ENCODE measurements at places on chromosomes 6 and 20. TPM values are rescaled to one million over a fixed set of nuclear protein-coding genes. Genes with fewer than 3 reads are reported as not detected.
A peak's percentile ranks its signal among the peaks of the same experiment; 100 is the strongest.

- no peak for DNase-seq
Measured at GRCh38 chr6:108799791-108800190, 48.4 kb upstream of the ARMC2 start.

DNA sequence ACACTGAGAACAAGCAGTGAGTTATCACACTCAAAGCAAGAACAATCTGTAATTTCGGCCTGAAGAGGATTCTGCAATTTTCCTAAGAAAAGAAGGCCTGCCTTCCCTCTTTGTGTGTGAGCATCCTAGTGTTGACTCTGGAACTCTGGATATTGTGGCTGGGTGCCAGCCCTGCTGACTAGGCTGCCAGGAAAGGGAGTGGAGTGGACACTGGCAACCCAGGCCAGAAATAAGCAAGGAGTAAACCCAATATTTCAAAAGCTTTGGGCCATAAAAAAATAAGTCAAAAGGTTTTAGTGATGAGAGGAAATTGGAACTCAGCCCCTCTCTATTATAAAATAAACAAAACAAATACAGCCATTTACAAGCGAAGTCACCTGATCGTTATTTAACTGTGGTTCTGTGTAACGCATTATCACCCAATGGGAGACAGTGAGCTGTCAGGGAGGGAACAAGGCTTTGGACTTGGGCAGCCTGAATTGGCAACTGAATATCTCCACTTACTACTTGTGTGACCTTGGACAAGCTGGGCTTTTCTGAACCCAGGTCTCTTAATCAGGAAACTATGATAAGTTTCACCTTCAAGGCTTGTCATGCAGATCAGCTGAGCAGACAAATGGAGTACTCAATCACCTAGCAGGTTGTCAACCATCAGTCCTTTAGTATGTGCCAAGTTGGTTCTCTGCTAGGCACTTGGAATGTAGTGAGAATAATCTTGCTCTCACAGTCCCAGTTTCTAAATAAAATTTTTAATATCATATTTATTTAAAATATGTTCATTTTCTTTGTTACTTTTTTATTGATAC lies 196.2 kb downstream of the PAX1 start:
- no peak for DNase-seq

The RAB44 gene
- 0.14 TPM for total RNA-seq

- no peak for DNase-seq
Measured at GRCh38 chr20:59042151-59042795, at the start of gene PRELID3B. PRELID3B (minus strand) TSS chr20:59042786; CDS start chr20:59042730, 56 bp downstream.

DNA sequence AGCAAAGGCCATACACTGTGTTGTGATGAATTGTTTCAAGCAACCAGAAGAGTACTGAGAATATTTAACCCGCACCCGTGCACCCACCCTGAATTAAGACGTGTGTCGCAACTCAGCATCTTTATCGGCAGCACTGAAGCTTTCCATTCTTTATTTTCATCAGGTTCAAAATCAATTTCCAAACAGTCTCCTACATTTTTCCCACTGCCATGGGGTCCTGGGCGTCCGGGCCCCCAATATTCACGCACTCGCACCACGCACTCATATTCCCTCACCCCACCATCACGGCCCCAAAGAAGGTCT lies 1.8 kb downstream of the LTB start:
- DNase-seq = no peak

The AFDN gene
- total RNA-seq = 102 TPM

DNA sequence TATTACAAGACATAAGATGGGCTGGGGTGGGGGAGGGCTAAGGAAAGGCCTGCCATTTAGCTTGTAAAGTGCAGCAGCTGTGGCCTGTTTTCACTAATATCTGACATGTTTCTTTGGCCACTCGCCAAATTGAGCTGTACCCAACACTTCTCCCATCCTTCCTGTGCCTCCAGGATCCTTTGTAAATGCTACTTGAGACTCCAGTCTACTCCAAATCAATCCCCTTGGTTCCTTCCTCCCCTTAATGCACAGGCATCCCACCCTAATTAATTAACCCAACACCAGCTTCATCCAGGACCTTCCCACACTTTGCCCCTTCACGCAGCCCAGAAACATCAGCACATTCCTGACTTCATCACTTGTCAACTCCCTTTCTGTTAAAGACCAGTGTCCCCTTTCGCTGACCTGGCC lies 55.0 kb upstream of the TCF21 start:
- DNase-seq = no peak

- no peak for DNase-seq
Measured at GRCh38 chr6:160039441-160039840, 70.6 kb downstream of the IGF2R start.

DNA sequence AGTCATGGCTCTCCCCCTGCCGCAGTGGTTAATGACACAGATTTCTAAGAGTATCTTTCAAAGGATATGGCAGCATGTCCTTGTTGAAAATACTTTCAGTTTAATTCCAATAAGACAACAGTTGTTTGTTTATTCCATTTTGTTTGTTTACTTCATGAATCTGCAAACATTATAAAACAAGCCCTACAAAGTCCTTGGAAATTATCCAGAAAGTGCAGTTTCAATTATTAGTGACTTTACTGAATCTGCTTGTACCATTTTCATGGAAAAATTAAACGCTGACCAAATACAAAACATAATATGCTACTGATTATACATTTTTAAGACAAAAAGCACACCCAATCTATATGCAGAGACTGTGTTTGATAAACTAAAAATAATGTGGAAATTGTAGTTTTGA lies 3.3 kb downstream of the HEY2 start:
- no peak for DNase-seq

DNA sequence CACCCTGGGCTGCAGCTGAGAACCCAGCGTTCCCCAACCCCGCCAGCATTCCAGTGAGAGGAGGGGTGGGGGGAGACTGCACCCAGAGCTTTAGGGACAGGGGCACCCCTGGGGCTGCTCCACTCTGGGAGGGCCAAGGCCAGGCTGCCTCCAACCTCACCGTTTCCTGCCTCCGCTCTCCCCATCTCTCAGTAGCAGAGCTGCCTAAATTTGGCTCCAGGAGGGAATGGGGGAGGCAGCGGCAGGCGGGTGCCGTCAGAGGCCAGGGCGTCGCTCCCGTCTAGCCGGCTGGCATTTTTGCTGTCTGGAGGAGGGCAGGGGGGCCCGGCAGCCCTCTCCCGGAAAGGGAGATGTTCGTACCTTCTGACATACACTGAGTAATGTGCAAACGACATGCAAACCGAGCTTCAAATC lies 46.6 kb downstream of the NOL4L start:
- DNase-seq = no peak

DNA sequence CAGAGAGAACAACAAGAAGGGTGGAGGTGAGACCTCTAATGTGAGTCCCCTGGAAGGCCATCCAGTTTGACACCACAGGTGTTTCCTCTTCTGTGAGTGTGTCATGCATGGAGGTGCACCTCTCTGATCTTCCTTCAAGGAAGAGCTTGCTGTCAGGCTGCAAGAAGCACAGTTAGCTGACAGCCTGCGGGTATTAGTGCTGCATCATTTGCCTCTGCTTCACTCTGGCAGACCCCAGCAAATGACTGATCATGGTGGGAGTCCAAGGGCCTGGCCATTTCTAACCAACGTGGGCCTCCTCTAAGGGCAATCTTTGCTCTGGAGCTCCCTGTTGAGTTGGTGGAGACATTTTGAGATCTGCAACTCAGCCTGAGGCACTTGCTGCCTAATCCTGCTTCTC lies 206.3 kb downstream of the EPHA7 start:
- DNase-seq = no peak

GRCh38 chr6:41546866-41547798 lies 951 bp downstream of the FOXP4 start:
- peak; percentile 26 for DNase-seq

The TREML2 gene
- not detected for total RNA-seq

GRCh38 chr20:34997131-34997561 lies 41.5 kb downstream of the MYH7B start:
- no peak for DNase-seq

DNA sequence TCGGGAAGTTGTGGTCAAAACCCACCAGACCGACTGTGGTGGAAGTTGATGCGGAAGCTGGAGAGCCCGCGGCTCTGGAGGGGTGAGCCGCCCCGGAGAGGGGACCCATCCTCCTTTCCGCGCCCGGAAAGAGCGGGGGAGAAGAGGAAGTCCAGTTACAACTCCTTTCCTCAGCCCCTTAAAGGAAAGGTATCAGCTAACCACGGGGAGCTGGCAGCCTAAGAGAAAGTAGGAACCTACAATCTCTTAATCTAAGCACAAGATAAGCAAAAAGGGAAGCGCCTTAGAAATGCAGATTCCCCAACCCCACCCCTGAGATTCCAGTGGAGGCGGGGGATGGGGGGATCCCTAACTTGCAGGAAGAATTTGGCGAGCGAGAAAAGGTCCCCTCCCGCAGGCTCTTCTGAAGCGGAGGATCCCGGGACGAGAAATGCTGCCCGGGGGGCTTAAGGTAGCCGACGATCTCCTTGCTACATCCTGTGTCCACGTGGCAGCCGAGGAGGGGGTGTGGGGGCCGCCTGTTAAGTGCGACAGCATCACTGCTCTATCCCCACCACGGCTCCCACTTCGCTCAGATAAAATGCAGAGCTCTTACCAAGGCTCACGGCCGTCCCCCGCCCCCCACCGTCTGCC lies 87.5 kb downstream of the ZFP64 start:
- peak; percentile 13 for DNase-seq

GRCh38 chr6:108435391-108435790 lies 125.3 kb upstream of the FOXO3 start:
- DNase-seq = no peak

The APMAP gene
- 110 TPM for total RNA-seq

GRCh38 chr6:170522565-170523183 lies 30.4 kb downstream of the PSMB1 start:
- no peak for DNase-seq

DNA sequence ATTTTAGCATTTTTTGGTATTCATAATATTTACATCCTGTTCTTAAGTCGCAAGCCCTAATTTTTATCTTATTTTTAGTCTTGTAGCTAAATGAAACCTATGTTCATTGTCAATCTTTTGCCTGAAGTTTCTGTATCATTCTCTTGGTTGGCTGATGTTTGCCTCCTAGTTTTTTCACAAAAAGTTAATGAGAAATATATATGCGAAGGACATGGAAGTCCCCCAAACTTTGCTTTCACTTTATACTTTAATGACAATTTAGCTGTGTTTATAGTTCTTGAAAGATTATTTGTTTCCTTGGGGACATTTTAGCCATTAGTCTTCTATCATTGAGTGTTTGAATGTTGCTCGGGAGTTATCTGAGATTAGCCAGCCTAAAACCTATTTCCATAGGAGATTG lies 118.2 kb downstream of the COL19A1 start:
- DNase-seq = no peak

- no peak for DNase-seq
Measured at GRCh38 chr20:20551409-20551808, 161.0 kb downstream of the RALGAPA2 start.

DNA sequence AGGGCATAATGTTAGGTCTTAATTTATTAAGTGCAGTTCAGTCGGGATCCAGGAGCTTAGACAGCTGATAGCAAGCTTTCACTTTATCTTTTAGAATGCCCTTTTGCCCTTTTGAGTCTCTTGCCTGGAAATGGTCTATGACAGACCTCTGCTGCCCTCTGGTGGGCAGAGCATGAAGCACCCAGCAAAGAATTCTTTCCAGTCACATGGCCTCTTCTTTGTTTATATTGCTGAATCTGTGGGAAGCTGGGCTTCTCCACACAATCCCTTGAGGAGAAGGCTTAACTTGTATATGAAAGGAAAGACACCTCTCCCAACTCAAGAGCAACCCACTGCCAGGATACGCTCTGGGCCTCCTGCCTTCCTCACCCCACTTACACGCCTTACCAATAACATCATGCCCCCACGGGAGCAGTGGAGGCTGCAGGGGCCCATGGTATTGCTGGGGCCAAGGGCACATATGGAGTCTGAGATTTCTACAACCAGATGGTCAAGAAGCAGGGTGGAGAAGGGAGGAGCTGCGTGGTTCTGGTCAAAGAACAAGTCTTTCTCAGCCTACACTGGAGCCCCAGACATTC lies 20.4 kb downstream of the WFDC3 start:
- peak; percentile 45 for DNase-seq

DNA sequence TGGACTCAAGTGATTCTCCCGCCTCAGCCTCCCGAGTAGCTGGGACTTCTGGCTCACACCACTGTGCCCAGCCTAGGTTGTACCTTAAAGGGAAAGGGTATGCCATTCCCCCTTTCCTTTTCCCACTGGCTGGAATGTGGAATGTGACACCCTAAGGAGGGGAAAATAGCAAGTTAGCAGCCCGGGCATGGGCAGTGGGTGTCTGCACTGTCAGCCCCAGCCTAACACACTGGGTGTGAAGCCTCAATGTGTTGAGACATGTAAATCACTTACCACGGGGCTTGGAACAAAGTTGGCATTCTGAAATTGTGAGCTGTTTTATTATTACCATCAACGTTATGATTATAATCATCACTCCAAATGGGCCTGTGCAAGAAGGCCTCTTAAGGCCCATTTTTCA lies 80.8 kb upstream of the PTPN1 start:
- DNase-seq = no peak

GRCh38 chr6:170006900-170007467 lies 255.6 kb downstream of the ERMARD start:
- no peak for DNase-seq

- peak; percentile 90 for DNase-seq
Measured at GRCh38 chr20:58645412-58645968, 5.6 kb upstream of the STX16 start.

- DNase-seq = peak; percentile 54
Measured at GRCh38 chr6:45923831-45924391, 91.7 kb downstream of the CLIC5 start.

GRCh38 chr6:28893172-28893799 lies 30.5 kb downstream of the TRIM27 start:
- no peak for DNase-seq

DNA sequence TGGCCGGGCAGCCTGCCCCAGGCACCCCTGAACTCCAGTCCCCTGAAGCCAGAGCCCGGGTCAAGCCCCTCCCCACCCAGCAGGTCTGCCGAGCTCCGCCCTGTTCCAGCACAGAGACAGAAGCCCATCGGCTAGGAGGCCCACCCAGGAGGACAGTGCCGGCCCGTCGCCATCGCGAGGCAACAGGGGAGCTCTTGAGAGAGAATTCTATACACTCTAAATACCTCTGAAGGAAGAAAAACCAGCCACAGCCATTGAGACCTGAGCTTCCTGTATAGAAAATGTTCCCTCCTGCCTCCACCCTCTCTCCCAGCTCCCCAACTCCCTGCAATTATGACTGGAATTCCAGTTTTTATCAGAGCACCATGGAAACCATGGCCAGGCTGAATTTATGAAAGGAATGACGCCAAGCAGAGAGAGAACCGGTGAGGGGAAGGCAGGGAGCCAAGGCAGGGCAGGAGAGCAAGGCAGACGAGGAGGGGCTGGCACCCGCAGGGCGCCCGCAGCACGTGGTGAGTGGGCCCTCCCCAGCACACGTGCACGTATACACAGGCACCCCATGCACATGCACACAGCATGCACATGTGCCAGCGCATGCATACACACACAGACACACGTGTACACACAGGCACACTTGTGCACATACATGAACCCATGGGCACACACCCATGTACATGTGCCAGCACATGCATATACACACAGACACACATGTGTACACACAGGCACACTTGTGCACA lies 27.6 kb upstream of the MRGBP start:
- DNase-seq = peak; percentile 70

Measured in astrocyte (in vitro differentiated cells and primary cell).